T-cell (primary cell): ENCODE measurements at places on chromosomes 6 and 20. TPM values are rescaled to one million over a fixed set of nuclear protein-coding genes. Genes with fewer than 3 reads are reported as not detected.

DNA sequence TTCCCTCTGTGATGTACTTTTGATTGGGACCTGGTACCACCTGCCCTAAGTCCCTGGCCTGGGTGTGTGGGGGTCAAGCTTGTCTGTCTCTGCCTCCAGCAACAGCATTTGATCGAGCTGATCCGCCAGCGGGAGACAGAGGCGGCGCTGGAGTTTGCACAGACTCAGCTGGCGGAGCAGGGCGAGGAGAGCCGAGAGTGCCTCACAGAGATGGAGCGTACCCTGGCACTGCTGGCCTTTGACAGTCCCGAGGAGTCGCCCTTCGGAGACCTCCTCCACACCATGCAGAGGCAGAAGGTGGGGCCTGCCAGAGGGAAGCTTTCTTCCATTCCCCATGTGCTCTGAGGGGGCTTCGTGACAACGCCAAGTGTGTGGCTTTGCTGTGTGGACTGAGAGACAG, 5.4 kb downstream of the GID8 start:
- DNase-seq = no peak

- DNase-seq = no peak
These were observed 81.9 kb downstream of the GJA10 start for GRCh38 chr6:89975991-89976693.

Gene JAG1
- 0.79 TPM for total RNA-seq

Gene COX7A2
- 195 TPM for total RNA-seq

Gene MEI4
- not detected for total RNA-seq
